ENCODE measurements at places on chromosomes 11 and 22.

DNA sequence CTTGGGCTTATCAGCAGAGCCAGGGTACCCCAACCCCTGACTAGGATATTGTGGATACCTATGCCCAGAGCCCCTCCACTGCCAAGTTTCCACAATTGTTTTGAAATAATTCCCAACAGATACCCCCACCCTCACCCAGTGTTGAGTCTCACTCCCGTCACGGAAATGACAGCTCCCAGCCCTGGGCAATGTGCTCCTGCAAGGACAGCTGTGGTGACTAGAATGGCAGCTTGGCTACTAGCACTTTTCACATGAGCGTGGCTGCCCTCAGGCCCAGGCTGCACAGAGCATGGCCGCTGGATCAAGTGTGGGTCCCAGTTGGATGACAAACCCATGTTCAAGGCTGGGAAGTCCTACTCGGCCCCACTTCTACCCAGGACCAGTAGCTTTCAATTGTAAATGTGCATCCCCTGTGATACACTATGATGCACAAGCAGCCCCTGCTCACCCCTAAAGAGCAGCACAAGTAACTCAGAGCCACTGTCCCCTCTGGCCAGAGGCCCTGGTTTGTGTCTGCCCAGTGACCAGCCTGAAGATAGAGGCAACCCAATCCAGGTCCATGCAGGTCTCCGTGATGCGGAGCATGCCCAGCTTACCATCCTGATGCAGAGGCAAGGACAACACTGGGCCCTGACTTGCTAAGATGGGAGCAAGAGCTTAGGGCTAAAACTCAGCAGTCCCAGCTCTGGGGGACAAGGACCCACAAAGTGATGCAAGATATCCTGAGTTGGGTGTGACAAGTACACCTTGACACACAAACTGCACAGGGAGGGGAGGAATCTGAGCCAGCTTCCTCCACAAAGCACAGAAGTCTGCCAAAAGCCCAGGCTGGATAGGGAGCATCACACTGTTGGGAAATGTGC lies 13.2 kb downstream of the KCNQ1OT1 start:
- DNase-seq: no peak

DNA sequence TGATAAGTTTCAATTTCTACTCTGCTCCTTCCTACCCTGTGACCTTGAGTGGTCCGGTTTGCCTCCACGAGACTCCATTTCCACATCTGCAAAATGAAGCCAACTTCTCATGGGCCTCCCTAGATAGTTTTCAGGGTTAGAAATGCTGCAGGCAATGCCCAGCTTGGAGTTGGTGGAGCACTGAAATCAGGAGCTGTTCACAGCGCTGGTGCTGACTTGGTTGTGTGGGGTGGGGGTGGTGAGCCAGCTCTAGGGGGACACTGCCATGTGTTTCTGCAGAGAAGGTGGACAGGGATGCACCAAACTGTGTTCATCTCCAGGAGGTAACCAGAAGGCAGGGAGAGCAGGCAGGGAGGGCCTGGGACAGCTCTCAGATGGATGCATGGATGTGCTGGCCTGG lies 37.0 kb downstream of the SGSM1 start:
- no peak for DNase-seq

DNA sequence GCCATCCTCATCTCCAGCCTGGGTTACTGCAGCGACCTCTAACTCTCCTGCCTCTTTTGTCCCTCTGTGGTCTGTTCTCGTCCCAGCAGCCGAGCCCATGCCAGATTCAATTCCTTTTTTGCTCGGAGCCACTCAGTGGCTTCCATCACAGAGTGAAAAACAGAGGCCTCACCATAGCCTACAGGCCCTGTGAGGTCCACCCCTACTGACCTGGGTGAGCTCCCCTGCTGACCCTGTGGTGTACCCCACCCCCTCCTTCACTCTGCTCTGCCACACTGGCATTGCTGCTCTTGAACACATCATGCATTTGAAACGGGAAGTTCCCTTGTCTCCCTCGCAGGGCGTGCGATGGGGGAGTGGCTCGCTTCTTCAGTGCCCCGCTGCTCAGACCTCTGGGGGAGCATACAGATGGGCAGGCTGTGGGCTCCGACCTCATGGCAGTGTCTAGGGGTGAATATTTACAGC lies 2.1 kb downstream of the AIP start:
- no peak for DNase-seq

DNA sequence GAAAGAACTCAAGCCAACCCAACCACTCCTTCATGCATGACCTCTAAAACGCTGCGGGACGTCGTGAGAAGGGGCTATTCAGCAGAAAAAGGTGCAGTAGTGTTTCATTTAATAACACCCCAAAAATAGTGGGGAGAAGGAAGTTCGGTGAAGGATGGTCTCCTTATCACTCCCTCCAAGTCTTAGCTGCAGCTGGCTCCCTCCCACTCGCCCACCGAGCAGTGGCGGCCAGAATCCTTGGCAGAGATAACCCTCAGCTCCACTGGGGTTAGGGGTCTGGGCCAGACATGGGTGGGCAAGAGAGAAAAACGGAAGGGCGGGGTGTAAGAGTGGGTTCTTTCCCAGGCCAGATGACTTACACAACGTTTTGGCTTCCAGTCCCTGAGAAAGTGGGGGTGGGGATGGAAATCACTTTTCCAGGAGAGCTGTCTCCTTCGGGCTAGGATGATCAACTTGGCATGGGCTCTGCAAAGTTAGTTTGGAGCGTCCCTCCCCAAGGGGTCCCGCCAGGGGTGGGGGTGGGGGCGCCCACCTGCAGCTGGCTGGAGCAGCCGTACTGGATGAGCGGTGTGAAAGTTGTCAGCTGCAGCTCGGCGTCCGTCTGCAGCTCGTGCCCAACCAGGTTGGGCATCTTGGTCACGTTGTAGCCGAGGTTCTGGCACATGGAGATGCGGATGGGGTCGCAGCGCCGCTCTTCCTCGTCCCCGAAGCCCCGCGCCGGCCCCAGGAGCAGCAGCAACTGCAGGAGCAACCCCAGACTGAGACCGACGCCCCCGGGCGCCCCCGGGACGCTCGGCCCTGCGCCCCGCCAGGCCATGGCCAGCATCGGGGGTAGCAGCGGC lies 705 bp downstream of the FZD4 start:
- no peak for DNase-seq

DNA sequence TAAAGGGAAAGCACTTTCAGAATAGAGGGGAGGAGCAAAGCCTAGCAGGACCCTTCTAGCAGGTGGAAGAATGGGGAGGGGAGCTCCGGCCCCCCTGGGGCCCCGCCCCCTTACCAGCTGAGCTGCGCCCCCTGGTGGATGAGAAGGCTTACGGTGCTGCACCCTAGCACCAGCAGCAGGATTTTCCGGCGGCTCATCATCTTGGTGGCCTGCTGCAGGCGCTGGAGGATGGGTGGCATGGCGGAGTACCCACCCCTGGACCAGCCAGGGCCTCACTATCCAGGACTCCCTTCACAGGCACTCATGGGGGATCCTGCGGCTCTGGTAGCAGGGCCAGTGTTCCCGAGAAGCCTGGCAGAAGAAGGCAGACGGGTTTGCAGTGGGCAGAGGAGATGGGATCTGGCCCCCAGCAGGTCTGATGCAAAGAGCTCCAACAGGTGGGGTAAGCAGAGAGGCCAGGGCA lies 3.8 kb downstream of the GAL3ST3 start:
- peak; percentile 41 for DNase-seq

GRCh38 chr11:45079943-45080719 lies 66.3 kb upstream of the PRDM11 start:
- no peak for DNase-seq

DNA sequence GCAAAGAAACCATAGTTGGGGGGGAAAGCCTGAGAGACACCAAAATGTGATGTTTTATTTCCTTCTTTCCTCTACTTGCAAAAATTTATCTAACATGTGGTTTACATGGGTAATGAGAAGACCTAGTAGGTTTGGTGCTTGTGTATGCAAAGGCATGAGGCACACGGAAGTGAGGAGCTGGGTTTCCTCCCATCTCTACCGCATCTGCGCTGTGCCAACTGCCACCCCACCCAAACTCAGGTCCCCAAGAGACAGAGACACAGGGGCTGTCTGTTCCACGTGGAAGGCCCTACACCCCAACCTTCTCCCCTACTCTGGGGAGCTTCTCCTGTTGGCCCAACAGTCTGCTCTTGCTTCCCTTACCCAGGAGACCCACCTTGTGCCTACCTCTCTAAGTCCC lies 4.8 kb downstream of the RTL6 start:
- DNase-seq: no peak

DNA sequence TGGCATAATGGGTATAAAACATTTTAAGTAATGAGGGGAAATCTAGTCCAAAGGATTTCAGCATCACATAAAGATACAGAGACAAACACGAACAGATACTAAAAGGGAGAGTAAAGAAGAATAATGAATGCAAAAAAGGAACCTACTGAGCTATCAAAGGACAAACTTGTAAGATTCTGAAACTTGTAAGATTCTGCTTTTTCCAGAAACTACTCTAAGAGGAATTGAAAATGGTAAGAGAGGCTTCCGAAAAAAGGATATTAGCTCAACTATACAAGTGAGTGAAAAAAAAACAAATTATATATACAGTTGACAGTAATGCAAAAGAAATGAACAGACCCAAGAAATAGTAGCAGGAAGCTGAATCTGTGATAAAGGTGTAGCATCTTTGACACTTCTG lies 37.7 kb downstream of the POLD3 start:
- no peak for DNase-seq

- no peak for DNase-seq
Measured at GRCh38 chr11:3036419-3036818, 20.8 kb downstream of the CARS1 start.

- no peak for DNase-seq
Measured at GRCh38 chr11:47478651-47479329, 29.9 kb upstream of the RAPSN start.

GRCh38 chr11:114447892-114448291 lies 8.6 kb downstream of the REXO2 start:
- no peak for DNase-seq

GRCh38 chr11:105000167-105000566 lies 22.8 kb downstream of the CASP5 start:
- no peak for DNase-seq
